ENCODE measurements at places on chromosomes 5 and 9.

GRCh38 chr5:100641833-100642232, 106.7 kb downstream of the FAM174A start:
- no peak for DNase-seq

- DNase-seq: no peak
These were observed 269.9 kb upstream of the PAPPA start for GRCh38 chr9:115883467-115884329.

- DNase-seq: no peak
These were observed 21.0 kb upstream of the SUSD3 start for GRCh38 chr9:93037476-93037971.

- DNase-seq: no peak
These were observed 31.0 kb upstream of the SHISAL2B start for GRCh38 chr5:64659289-64659688.

DNA sequence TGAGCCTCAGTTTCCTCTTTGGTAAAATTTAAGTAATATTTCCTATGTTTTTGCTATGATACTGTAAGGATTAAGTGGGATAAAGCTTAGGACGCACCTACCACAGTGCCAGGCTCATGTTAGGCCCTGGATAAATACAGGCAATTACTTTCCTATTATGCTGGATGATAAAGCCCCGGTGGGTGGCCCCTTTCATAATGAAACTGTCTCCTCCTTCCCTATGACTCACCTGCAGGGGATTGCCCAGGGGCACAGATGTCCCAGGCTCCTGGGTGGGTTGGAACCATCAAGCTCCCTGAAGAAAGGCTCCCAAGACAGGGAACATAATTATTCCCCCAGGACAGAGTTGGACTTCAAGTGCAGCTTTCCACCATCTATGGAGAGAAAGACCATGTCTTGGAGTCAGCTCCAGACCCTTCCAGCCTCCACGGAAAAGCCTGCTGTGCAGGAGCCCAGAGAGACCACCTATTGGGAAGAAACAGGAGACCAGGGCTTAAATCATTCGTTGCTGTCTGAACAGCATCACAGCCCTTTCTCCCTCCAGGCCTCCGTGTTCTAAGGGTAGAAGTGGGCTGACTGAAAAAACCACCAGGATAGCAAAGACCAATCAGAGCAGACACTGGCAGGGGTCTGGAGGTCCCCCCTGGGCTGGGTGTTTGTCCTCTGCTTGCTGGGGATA, 43.2 kb upstream of the FOXE1 start:
- DNase-seq: no peak

DNA sequence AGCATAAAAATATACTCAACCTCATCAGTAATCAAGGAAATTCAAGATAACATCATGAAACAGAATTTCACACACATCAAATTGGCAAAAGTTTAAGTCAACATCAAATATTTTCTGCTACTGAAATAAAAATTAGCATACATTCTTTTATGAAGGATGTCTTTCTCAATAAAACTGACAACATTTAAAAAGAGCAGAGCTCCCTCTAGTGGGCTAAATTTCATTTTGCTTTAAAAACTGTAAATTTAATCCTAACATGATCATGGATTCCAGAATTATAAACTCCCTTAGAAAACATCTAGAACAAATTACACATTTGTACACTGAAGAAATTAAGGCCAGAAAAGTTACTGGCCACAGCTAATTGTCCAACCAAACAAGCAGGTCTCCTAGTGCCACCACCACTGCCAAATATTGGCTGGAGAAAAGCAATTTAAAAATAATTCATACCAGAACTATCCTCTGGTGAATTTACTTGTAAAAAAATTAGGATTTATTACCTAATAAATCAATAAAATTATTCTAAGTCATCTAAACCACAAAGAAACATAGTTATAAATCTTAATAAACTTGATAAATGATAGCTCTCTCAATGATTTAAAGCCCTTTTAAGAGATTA, 31.2 kb downstream of the DEPDC1B start:
- DNase-seq: no peak

GRCh38 chr5:42531611-42532010, 108.4 kb downstream of the GHR start:
- no peak for DNase-seq

DNA sequence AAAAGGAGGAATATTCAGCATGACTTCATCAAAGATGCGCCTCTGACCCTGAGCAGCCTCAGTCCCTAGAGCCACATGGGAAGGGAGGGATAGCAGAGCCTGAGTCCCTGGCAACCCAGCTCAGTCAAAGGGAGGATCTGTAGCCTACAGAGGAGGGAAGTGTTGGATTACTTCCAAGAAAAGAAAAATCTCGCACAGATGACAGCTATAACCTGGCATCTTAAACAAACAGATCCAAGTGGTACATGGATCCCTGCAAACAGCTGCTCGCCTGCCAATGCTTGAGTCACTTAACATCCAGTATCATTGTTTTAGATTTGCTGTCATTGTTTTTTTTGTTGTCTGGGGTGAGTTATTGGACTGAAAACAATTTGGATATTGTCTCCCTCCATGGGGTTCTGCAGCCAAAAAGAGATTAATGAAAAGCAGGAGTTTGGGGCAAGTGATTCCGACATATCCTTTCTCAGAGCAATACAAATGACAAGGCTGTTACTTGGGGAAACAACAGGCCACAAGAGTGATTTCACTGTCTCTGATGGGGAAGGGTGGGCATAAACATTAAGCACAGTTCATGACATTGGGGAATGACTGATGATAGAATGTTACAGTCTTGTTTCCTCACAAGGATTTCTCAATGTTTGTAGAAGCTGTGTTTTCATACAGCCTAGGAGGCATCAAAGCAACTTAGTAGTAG, 153.5 kb upstream of the KIF2A start:
- no peak for DNase-seq

DNA sequence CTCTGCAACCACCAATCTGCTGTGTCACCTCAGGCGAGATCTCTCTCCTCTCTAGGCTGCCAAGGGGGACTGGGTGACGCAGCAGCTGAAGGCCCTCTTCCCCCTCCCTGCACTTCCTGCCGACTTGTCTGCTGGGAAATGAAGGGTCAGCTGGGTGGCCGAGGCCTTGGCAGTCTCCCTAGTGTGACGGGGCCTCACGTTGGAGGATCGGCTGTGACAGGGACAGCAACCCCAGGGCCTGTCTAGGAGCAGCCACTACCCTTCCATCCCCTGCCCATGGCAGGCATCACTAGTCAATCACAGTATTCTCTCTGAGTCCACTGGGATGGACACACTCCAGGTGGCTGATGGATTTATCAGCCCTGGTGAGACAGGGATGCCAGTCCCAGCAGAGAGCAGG, 107.3 kb upstream of the SARDH start:
- DNase-seq: no peak

- no peak for DNase-seq
These were observed 659.2 kb downstream of the MTRR start for GRCh38 chr5:8528106-8528505.

DNA sequence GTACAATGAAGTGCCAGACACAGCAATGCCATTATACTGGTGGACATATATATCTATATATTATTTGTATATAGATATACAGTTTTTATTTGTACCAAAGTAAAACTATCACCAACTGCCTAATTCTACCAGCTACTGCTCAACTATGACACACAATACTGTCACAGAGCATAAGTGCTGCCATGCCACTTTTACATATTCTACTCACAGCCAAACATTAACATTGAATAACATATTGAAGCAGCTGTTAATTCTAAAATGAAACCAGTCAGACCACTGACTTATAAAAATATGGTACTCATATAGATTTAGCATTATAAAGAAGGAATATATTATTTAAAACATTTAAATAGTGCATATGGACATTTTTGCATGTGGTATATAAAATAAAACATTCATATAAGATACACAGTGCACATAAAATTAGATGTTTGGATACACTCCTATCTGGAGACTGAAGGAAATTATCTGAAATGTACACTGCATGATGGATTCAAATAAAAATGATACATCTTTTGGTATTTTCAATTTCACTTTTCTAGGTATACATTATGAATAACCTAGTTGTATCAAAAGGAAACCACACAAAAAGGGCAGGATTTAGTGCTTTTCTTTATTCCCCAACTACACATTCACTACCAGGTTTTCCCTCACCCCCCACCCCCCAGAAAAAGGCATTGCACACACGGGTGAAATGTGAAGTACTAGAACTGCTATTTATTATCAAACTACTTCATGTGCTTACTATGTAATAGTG, 48.9 kb downstream of the PKD2L2 start:
- no peak for DNase-seq

DNA sequence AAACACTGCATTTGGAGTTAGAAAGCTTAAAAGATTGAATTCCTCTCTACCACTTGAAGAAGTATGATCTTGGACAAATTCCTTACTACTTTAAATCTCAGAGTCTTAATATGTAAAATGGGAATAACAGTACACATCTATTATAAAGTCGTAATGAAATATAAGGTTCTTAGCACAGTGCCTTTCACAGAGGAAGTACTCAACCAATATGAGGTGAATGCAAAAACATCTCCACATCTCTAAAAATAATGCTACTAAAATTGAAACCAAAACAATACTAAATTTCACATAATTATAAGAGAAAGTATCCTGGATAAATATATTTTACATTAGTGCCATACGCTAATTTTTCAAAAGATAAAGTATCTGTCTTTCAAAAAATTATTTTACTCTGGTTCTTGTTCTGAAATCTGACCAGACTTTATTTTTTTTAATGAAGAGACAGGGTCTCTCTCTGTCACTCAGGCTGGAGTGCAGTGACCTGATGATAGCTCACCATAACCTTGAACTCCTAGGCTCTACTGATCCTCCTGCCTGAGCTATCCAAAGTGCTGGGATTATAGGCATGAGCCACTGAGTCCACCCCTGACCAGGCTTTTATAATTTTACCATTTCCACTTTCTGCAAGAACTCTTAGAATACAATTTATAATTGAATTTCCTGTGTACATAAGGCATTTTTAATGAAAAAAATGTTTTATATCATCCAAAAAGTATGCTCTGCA, 21.3 kb upstream of the FNIP1 start:
- no peak for DNase-seq

DNA sequence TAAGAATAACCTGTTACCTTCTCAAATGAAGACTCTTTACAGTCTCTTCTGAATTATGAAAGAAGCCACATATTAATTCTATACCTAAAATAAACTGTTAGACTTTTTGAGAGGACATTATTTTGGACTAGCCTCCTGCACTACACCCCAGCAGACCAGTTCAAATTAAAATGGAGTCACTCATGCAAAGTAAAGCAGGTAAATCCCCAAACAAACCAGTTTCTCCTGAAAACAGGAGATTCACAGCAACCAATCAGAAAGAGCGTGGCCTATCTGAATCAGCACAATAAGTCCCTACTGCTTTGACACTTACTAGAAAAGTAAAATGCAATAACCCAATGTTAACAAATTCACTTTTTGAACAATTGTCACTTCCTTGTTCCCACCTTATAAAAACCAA, 58.8 kb downstream of the PTBP3 start:
- no peak for DNase-seq

- DNase-seq: no peak
These were observed 65.3 kb downstream of the LMX1B start for GRCh38 chr9:126678989-126679388.

DNA sequence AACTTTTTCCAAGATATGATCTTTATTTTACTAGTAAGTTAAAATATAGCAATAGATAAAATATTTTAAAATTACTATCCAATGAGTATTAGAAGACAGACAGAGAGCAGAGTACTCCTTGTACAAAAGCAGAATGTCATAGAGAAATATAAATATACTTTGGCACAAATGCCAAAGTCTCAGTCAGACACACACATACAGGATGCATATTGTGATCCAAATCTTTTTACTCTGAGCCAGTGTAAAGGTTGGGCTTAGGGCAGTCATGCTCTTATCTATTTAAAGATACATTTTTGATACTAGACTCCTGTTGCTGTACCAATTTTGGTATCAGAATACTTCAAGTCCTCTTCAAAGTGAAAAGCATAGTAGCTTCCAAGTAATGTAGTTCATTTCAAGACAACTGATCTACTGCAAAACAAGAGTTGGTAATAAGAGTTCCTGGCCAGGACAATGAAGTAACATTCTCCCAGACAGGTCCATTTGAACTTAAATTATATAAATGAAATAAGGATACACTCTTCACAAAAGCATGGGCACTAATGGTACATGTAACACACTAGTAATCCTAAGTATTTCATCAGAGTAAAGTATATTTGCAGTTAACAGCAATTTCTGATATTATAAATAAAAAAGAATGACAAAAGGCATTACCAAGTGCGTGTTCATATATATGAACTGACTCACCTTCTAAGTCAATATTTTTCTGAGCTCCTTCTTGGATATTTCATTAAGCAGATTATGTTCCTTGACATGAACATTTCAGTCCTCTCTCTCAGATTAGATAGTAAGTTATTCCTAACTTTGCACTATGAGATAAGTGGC, 10.5 kb downstream of the PFDN1 start:
- no peak for DNase-seq

DNA sequence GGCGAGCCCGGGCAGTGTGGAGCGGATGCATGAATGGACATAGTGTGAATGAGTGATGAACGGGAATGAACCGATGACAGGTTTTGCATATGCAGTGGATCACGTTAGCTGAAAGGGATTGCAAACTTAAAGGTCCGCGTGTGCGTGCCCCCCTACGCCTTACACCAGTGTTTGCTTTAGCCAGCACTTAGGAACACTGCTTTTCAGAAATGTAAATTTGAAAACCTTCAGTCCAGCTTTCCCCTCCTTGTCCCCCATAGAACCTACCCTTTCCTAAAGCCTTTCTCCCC, 692 bp downstream of the PSAT1 start:
- DNase-seq: no peak

DNA sequence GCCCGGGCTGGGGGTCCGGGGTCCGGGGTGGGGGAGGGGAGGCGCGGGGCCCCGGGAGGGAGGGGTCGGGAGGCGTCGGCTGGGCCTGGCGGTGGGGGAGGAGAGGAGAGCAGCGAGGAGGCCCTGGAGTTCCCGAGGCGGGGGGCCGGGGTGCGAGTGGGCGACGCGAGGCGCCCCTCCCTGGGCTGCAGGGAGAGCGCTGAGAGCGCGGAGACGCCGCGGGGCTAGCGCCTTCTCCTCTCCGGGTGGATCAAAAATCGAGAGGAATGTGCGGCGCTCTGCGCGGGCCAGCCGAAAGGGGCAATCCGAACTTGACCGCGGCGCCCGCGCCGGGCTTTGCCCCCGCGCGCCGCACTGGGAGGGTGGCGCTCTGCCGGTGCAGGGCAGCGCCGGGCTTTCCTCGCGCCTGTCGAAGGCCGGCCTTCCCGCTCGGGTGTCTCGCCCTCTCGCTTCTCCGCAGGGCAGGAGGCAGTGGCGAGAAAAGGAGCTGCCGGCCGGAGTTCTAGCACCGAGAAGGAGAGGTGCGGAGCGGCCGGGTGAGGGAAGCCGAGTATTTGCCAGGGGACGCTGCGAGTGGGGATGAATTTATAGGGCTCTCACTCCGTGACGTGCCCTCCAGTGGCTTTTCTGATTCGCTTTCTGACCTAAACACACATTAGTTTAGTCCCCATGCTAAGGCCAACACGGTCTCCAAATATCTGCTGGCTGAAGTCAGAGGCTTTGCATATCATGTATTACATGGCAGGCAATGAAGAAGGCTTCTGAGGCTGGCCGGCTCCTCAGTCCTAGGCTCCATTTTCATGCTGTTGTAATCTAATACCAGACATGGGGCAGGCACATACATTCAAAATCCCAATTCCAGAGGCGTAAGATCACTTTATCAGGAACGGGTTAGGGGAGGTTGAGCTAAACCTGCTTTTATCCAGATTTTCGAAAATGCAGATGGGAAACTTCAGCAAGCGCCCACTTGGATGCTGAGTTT, 503 bp upstream of the GDNF start:
- DNase-seq: no peak

Data from activated T-helper 1 cell treated with anti-CD3 and anti-CD28 coated beads, Interleukin-2, amount 50 U/mL, for 16 hours (primary cell).